T-helper 2 cell (primary cell): ENCODE measurements at places on chromosomes 4 and X.

DNA sequence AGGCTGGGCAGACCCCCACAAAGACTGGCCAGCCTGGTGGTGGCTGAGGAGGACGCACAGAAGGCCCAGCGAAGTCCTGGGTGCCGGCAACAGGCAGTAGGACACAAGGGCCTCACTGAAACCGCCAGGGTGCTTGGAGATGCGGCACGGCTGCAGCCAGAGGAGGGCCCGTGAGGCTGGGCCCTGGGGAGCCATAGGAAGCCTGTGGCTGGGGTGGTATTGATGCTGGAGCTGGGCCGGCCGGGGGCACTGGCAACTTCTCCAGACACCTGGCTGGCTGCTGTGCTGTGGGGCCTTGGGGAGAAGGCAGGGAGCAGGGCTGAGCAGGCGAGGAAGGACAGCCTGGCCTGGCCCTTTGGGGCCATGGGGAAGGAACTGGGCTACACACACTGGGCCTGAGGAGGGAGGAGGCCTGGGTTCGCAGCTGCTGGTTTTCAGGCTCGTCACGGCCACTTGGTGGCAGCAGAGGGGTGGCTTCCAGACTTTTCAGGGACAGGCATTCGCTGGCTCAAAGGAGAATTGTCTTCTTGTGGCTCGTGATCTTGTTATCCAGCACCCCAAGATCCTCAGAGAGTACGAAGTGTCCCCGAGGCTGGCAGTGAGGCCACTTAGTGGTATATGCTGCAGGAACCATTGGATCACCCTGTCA is 37.2 kb downstream of the ATP2B3 start:
- peak; percentile 46 for DNase-seq

GRCh38 chr4:172050911-172051310 is 237.7 kb downstream of the GALNTL6 start:
- no peak for DNase-seq

DNA sequence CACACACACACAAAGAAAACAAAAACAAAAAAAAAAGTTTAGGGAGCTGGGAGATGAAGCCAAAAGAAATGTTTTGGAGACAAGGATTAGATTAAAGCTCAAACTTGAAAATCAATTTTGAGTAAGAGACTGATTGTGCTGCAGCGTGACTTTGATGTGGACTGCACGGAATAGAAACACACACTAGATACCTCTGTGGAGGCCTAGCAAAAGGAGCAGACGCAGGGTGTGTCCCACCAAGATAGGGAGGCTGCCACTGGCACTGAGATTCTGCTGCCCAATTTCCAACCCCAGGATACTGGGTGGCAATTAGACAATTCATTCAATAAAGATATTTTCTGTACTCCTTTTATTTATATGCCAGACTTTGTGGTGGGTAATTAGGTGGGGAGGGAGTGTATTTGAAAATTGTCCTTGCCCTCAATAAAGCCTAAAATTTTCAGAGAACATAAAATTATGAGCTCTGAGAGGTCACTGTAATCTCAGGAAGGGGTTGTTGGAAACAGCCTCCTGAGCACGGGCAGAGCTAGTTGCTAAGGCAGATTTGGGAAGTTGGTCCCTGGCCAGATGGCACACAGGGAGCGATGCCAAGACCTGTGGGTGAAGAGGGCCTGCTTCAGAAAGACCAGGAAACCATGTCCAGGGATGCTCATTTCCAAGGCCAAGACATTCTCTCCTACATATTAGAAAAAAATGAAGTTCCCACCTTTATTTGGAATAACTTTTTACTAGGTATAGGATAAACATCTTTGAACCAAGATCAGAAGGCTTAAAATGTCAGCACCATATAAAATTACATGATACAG is 1.9 kb upstream of the PPP3CA start:
- no peak for DNase-seq

GRCh38 chr4:47486231-47486673 is 1.2 kb downstream of the ATP10D start:
- no peak for DNase-seq

DNA sequence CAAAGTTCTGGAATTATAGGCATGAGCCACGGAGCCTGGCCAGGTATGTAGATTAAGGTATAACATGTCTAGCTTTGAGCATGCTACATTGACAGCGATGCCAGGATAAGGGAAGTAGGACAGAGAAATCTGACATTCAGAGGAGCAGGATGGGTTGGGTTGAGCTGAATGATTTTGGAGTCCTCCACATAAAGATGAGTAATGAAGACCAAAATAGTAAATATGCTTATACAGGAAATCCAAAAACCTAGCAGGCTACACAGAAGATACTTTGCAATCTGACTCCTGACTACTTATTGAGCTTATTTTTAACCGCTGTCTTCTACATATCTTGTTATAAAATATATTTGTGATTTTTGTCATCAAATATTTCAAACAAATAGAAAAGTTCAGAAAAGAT is 69.7 kb downstream of the PDGFC start:
- DNase-seq, result no peak

- DNase-seq, result no peak
Measured at GRCh38 chr4:122666527-122667245, 45.8 kb upstream of the IL21 start.

DNA sequence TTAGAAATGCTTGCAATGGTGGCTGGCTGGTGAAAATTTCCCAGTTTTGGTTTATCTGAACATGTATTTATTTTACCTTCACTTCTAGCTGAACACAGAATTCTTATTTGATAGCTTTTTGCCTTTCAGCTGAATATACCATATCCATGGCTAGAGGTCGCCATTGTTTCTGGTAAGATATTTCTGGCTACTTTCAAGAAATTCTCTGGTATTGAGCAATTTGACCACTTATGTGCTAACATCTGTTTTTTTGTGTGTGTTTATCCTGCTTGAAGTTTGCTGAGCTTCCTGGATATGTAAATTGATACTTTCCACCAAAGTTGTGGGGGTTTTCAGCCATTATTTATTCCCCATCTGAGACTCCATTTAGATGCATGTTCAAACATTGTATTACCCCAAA is 75.4 kb downstream of the FBXW7 start:
- peak; percentile 45 for DNase-seq
